RKO (cell line): ENCODE measurements at places on chromosomes 13 and 19.

- no peak for DNase-seq
These were observed 174.9 kb downstream of the TNFSF13B start for GRCh38 chr13:108444448-108444847.

DNA sequence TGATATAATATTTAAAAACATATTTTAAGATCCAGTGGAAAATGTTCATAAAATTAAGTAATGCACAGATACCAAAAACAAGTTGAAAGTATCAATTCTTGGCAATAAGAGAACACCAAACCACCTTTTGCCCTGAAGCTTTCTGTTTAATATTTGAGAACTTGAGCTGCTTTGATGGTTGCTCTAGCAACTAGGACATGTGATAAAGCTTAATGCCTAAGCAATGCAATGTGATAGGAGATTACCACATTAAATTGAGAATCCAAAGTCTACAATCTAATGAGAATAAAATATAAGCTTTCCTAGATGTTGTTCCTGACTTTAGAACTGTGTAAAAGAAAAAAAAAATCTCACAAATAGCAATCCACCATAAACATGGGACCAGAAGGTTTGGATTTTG lies 1367.5 kb upstream of the PCDH9 start:
- DNase-seq = no peak

GRCh38 chr13:75829830-75830229 lies 193.7 kb downstream of the LMO7 start:
- no peak for DNase-seq

DNA sequence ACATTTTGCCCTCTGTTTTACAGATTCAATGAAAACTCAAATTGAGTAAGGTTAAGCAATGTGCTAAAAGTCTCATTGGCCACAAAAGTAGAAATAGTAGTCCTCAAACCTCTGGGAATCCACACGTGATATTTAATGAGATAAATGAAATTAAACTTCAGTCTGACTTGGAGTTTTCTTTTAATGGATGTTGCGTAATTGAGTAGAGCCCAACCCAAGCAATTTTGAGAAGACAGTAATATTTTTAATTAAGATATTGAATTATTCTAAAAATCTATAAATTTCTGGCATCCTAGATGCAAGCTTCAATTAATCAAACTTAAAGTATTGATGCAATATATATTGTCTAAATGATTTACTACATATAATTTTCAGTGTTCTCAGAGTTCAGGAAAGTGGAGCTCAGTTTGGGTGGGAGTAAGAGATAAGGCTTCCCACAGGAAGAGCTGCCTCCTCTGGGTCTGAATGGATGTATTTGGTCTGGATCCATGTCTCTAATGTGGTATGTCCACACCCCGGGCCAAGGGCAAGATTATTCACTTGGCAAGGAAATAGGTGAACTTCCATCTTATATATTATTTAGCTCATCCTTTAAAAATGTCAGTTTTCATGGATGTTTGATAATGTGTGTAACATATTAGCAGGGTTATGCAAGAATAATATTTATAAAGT lies 6.9 kb downstream of the MBNL2 start:
- DNase-seq = no peak

- no peak for DNase-seq
These were observed 132.1 kb upstream of the MCF2L start for GRCh38 chr13:112836940-112837339.

GRCh38 chr13:99969453-99969918 lies 2.1 kb downstream of the ZIC5 start:
- no peak for DNase-seq

DNA sequence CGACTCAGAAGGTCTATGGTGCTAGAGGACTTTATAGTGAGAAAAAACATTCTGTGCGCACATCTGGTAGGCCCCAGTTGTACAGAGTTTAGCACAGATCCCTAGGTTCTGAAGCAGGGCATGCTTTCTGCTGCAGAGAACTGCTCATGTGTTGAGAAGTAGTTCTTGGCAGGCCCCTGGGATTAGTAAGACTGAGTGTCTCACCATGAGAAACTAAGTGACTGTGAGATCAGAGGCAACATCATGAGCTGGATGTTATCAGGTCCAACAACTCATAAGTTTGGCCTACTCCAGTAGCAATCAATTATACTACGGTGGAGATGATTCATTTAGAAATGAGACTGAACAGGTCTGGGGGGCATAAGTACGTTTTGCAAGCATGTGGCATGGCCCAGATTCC lies 507.4 kb upstream of the KLF12 start:
- peak; percentile 41 for DNase-seq

DNA sequence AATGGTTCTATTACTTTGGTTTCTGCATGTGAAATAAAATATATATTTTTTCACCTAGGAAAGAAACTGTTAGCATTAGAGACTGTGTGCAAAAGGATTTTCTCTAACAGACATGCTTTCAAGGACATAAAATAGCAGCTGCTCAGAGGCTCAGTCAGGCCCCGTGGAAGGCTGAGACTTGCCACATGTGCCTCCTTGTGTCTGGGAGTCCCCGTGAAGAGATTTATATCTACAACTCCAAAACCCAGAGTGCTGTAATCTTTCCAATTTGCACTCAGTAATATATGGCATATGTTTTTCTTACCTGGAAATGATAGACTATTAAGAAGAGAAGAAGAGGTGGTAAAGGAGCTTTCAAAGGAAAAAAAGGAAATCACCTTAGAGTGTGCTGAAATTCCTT lies 371.6 kb upstream of the OBI1 start:
- no peak for DNase-seq

DNA sequence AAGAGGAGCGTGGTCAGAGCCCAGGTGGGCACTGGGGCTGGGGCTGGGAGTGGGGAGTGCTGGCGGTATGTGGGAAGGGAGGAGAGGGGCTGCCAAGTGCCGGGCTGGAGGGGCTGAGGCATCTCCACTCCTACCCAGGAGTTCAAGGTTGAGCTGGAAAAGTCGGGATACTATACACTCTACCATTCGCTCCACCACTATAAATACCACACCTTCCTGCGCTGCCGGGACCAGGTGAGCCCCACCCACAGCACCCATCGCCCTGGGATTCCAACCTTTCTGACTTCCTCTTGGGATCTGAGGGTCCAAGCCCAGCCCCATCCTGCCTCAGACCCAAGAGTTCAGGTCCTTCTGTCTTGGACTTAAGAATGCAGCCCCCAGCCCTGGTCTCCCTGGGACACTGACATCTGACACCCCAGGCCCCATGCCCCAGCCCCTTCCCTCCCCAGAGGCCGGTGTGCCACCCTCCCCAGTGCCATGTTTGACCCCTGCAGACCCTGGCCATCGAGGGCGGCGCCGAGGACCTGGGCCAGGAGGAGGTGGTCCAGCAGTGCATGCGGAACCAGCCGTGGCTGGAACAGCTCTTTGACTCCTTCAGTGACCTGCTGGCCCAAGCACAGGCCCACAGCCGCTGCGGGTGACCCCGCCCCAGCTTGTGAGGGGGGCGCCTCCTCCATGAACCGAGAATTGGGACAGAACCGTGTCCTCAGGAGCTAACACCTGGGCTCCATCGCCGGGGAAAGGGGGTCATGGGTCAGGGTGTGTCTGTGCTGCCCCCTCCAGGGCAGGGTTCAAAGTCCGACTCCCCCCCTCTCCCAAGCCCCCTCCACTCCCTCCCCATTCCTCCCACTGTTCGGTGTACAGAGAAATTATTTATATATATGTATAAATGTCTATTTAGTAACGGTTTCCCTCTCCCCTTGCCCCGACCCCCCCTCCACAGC lies 14.7 kb downstream of the RRAS start:
- no peak for DNase-seq

DNA sequence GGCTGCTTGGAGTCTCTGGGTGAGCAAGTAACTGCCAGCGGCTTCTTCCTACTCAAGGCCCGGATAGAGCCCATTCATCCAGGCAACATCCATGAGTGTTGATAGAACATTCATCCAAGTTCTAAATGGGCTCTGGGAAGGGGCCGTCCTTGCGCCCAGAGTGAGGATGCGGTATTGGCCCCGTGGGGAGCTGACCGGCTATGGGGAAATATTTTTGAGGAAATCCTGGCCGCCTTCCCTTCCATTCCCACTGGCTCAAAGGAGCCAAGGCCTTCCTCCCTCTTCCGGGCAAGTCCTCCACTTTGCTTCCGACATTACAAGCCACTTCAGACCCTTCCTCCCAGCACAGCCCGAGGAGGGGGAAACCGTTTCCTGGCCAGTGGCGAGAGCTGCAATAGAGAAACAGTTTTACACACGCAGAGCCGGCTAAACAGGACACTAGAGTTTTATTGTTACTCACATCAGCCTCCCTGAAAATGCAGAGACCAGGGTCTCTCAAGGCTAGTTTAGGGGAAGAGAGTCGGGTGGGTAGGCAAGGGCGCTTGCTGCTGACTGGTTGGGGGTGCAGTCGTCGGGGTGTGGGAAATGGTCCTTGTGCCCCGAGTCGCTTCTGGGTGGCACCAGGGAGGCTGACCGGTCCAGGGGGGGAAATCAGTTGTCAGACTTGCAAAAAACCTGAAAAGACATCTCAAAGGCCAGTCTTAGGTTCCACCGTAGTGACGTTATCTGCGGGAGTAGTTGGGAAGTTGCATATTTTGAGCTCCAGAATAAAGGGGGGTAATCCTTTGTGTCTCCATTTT lies 37.5 kb downstream of the C13orf46 start:
- no peak for DNase-seq

DNA sequence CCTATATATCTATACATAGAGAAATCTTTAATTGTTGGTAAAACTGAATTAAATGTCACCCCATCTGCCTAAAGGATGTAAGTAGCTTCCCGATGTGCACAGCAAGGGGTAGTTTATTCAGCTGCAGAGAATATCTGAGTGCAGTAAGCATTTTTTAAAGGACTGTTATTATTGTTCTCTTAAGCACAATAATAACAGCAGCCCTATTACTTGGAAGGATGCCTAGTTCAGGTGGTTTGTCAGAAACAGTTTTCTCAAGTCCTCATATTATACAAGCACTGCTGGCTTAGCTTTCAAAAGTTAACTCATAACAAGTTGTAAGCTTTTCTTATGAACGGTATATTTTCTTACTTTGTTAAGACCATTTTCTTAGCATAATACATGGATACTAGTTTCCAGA lies 142.6 kb downstream of the CRYL1 start:
- DNase-seq = no peak
